Activated naive CD4-positive, alpha-beta T cell (primary cell): ENCODE measurements at places on chromosomes 2 and 18.

- no peak for DNase-seq
Measured at GRCh38 chr18:23629444-23629946, 33.2 kb downstream of the ANKRD29 start.

- DNase-seq: no peak
Measured at GRCh38 chr2:28624793-28625701, 126.6 kb upstream of the PPP1CB start.

DNA sequence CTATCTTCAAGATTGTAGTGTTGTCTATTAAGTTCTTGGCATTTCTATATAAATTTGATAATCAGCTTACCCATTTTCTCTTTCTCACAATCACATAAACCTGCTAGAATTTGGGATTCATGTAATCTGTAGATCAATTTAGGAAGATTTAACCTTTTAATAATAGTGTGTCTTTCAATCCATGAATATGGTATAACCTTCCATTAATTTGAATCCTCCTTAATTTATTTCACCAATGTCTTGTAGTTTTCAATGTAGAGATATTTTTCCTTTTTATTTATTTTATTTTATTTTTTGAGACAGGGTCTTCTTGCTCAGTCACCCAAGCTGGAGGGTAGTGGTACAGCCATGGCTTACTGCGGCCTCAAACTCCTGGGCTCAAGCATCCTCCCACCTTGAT lies 20.2 kb downstream of the SANBR start:
- DNase-seq: no peak

GRCh38 chr2:64698177-64698643 lies 44.5 kb upstream of the SERTAD2 start:
- no peak for DNase-seq

GRCh38 chr2:102421890-102422759 lies 835 bp upstream of the IL18RAP start:
- DNase-seq: no peak

GRCh38 chr2:12448846-12449505 lies 267.8 kb upstream of the TRIB2 start:
- no peak for DNase-seq

DNA sequence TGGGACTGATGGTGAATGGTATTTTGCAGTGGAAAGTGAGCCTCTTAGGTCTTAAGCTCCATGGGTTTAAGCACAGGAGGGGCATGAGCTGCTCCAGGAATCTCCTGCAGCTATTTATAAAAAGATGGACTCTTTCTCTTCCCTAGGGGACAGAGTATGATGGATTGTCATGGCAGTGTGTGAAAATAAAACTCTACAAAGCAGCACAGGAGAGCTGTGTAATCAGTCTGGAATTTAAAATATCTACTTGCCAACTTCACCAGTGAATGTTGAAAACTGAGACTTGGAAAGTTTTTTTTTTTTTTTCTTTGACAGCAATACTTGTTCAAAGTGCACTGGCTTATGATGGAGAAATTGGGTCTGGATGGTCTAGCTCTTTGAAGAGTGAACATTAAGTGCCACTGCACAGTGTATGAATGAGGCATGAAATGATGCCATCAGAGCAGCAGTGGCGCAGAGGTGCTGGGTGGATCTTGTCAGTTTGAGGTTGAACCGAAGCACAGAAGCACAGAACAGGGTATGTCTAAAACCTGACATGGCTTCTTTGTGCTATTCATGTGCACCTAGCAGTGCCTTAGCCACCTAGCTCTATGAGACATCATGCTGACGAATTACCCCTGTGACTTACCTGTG lies 245.4 kb downstream of the PTPRM start:
- no peak for DNase-seq

DNA sequence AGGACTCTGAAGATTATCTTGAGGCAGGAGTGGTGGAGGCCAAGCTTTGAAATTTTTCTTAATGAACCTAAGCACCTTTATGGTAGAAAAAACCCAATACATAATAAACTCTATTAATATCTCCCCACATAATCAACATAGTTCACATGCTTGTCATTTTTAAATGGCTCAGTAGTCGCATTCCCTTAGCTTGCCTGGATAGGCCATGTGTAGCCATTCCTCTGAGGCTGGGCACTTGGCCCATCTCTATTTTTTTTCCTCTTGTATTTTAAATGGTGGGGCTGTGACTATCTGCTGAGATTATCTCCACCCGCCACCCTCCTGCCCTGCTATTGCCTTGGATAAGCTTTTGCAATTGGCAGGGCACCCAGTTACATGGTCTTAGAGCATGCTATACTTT lies 143.1 kb downstream of the FHOD3 start:
- DNase-seq: no peak

- DNase-seq: no peak
Measured at GRCh38 chr18:12433829-12434540, 26.3 kb downstream of the PRELID3A start.

GRCh38 chr2:144084114-144084661 lies 435.7 kb downstream of the ZEB2 start:
- no peak for DNase-seq

- no peak for DNase-seq
Measured at GRCh38 chr18:11482271-11482670, 127.1 kb upstream of the SLC35G4 start.

DNA sequence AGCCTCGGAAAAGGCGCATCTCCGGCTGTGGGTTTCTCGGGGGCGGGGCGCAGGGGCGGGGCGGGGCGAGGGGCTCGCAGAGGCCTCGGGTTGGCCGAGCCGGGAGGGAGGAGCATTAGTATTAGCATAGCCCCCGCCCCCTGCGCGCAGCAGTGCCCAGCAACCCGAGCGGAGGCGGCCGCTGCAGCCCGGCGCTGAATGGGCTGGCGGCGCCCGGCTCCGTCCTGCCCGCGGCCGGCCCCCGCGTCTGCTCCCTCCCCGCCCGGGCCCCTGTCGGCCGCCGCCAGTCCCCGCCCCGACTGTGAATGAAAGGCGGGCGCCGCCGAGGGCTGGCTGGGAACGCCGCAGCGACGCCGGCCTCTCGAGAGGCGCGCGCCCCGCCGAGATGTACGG lies at the start of gene EFR3B:
TSS of gene EFR3B (plus strand) at position 149 of the 393 bp plus-strand sequence. CDS start at position 386, 237 bp downstream.
- DNase-seq: peak; percentile 89

DNA sequence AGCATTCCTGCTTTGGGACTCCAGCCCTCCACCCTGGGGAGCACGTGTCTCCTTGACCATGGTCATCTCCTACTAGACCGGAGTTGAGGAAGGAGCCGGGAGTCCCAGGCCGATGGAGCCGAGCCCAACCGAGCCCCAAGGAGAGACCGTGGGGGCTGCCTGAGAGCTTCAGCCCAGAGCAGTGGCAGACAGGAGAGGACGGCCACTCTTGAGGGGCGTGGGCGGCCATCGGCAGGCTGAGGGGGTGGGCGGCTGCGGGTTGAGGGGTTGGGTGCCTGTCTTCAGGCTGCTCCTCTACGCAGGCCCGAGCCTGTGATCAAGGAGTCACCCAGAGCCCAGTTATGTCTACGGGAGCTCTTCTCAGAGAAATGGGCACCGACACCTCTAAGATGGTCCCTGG lies 158.7 kb downstream of the PXDN start:
- no peak for DNase-seq

- peak; percentile 7 for DNase-seq
Measured at GRCh38 chr2:38665854-38666555, at the start of gene GALM. TSS of gene GALM (plus strand) at chr2:38666114. CDS start at chr2:38666162, 48 bp downstream.

DNA sequence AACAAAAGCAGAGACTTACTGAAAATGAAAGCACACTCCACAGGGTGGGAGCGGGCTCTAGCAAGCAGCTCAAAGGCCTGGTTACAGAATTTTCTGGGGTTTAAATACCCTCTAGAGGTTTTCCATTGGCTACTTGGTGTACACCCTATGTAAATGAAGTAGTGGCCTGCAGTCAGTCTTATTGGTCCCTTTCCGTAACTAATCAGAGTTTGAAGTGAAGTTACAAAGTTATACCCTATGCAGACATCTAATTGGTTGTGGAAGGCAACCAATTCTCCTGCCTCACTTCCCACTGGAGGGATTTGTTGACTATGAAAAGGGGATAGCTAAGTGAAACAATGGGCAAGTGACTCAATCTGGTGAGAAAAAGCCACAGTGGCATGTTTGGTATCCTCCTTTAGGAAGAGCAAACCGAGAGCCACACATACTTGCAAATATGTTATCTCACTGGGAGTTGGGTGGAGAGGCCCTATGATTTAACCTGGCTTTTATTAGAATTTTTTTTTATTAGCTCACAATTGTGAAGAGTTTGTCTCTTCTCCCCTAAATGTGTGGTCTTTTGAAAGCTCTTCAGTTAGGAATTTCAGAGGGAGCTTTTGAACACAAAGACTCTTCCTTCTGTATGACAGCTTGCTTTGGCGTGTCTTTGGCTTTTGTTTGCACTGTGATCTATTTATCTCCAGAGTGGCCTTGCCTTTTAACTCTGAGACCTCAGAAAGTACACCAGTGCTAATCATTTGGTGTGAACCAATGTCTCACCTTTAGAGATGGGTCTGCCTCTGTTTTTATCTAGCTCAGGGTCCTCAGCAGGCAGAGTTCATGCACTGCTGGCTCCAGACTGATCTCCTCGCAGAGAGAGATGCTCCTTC lies 69.6 kb downstream of the MAP4K4 start:
- no peak for DNase-seq

GRCh38 chr2:240498171-240498957 lies 59.4 kb downstream of the ANKMY1 start:
- no peak for DNase-seq

- no peak for DNase-seq
Measured at GRCh38 chr2:234953116-234954031, 1.6 kb downstream of the SH3BP4 start.

- no peak for DNase-seq
Measured at GRCh38 chr2:74146929-74147726, 584 bp downstream of the BOLA3 start.

DNA sequence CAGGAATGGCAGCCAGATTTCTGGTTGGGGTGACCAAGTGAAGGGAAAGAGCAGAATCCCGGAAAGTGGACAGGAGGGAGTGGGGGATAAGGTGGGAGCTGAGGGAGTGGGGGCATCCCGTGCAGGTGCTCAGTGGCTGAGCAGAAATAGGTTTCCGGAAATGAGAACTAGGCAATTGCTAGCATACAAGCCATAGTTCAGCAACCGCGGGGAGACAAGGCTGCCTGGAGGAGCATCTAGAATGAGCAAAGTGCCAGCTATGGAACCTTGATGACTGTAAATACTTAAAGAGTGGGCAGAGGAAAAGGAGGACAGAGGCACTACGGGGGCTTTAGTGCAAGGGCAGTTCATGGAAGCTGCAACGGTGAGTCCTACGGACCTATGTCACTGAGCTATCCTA lies 220.2 kb downstream of the BCL11A start:
- DNase-seq: no peak

DNA sequence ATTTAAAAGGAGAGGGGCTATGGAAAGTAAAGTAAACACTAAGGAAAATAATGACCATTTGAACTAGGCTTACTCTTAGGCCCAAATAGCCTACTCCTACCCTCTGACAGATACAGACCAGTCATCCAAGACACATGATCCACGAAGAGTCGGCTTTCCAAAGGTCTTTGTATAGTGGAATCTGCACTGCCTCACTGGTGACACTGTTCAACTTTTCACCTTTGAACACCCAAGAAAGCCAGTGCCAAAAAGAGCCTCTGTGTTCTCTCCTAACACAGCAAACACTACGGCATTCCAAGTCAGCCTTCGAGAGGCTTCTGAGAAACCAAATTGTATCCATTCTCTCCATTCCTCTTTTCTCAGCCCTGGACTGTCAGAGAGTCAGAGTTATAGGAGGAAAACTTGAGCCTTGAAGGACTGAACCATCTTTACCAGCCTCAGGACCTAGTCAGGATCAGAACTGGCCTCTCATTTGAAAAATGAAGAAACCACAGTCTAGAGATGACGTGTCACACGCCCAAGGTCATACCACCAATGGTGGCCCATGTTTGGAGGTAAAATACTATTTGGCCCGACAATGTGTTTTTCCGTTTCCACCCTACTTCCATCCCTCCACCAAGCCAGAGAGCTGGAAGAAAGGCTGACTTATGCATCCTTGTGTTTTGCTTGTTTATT lies 267.4 kb upstream of the ACVR2A start:
- no peak for DNase-seq

GRCh38 chr2:127620866-127621265 lies 25.1 kb upstream of the GPR17 start:
- DNase-seq: no peak

DNA sequence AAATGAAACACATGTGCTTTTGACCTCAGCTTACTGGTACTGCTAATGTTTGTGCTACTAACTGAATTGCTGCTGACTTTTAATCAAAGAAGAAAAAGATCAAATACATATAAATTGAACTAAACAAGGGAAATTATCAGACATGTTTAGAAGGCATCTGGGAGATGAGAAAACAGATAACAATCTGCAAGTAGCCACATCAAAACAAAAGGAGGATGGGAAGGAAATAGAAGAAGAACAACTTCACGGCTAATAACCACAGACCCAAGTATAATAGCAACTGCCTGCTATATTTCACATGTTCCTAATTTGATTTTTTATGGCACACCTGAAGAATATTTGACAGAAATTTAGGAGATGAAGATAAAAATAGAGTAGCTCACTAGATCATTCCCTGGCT lies 542.6 kb upstream of the SYT4 start:
- DNase-seq: no peak

GRCh38 chr2:148674063-148675020 lies 29.8 kb downstream of the EPC2 start:
- DNase-seq: no peak

DNA sequence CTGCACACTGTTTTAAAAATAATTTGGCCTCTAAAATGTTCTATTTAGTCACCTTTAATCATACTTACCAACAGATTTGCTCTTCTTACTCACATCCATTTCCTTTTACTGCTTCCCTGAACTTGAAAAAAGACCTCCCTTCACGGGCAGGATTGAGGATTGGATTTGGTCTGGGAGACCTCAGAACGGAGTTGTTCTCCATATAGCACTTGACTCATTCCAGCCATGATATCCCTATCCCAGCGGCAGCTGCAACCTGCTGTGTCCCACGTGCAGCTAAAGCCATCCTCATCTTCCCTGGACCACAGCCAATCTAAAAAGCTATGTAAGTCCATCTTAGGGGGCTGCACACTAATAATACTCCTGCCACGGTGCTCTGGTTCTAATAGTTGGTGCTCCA lies 97.0 kb upstream of the PTPRM start:
- DNase-seq: no peak

DNA sequence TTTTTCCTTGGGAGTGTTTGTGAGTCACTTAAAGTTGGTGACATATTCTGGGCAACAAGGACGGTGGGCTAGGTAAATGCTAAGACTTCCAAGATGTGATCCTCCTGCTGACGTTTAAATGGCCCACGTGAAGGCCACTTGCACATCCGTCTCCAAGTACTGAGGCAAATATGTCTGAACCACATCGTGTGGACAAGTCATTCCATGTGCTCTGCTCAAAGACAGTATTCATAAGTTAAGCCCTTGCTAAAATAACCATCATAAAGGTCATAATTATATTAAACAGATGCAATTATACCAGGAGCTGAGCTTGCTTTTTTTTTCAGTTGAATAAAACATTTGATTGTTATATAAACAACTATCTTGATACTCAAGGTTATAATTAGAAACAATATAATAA lies 44.8 kb downstream of the SPP2 start:
- no peak for DNase-seq

DNA sequence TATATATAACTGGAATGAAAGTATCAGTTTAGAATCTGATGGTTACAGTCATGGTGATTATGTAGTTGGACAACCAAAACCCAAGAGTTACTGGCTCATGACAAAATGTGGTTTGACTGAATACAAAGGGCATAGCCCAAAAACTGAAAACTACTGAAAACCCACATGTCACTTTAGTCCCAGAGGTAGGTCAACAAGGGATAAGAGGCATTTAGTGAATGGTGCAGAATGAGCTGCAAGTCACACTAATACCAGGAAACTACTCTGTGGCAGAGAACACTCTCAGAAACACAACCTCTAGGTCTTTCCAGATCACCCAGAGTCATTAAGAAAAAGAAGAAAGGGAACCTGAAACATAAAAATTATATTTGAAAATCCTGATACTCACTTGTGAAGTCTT lies 154.5 kb downstream of the AGPS start:
- no peak for DNase-seq
